ENCODE measurements at places on chromosomes 7 and 10. TPM values are rescaled to one million over a fixed set of nuclear protein-coding genes. Genes with fewer than 3 reads are reported as not detected.

Gene GATA3
- total RNA-seq: 4.5 TPM

Gene UPF2
- 16.6 TPM for total RNA-seq

Gene NPFFR1
- not detected for total RNA-seq

Gene SH2D4B
- total RNA-seq: 0.03 TPM

Gene GPR85
- total RNA-seq: not detected

Gene NPY
- total RNA-seq: not detected

Gene EN2
- 1.0 TPM for total RNA-seq

Gene UNC5B
- 0.88 TPM for total RNA-seq

Gene RBP3
- not detected for total RNA-seq

Gene SPRN
- 0.25 TPM for total RNA-seq

Gene MINDY4
- 3.1 TPM for total RNA-seq

Gene PAX4
- not detected for total RNA-seq

Gene FOXP2
- total RNA-seq: not detected

Gene SPDYE5
- not detected for total RNA-seq

Gene PNPLA8
- total RNA-seq: 12.8 TPM

Gene PRPS1L1
- not detected for total RNA-seq

Gene ATOH7
- 0.29 TPM for total RNA-seq

Data from A549 treated with CORT108297 at 1 μM for 4 hours (cell line).